Activated CD4-positive, alpha-beta T cell treated with anti-CD3 and anti-CD28 coated beads for 24 hours (primary cell): ENCODE measurements at places on chromosomes 16 and 17.

DNA sequence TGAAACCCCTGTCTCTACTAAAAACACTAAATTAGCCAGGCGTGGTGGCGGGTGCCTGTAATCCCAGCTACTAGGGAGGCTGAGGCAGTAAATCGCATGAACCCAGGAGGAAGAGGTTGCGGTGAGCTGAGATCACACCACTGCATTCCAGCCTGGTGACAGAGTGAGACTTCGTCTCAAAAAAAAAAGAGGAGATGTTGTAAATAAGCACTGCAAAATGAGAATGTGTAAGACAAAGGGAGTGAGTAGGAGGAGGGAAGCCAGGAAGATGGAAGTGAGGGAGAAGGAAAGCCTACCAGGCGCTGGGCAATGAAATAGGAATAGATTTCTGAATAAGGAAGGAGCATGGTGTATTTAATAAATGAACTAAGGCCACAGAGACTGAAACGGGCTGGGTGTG, 8.7 kb upstream of the PRPF8 start:
- no peak for DNase-seq

GRCh38 chr17:78967782-78968362, 11.9 kb downstream of the LGALS3BP start:
- DNase-seq: no peak

DNA sequence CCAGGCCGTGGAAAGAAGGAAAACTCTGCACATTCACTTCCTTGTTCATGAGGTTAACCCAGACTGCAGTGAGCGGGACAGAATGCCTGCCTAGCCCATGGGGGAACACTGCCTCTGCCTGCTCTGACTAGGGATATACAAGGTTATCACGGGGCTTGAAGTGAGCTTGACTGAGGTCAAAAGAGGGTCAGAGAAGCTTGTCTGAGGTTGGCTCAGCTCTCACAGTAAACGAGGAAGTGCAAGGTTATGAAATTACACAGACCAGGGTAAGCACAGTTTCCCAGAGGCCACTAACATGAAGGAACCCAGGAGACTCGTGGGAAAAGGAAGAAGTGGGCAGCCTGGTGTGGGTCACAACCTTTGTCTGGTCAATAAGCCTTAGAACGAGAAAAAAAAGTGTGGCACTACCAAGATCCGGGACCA, 28.7 kb downstream of the HIC1 start:
- no peak for DNase-seq

- no peak for DNase-seq
Observed at GRCh38 chr17:9802697-9803096, 11.3 kb upstream of the DHRS7C start.

DNA sequence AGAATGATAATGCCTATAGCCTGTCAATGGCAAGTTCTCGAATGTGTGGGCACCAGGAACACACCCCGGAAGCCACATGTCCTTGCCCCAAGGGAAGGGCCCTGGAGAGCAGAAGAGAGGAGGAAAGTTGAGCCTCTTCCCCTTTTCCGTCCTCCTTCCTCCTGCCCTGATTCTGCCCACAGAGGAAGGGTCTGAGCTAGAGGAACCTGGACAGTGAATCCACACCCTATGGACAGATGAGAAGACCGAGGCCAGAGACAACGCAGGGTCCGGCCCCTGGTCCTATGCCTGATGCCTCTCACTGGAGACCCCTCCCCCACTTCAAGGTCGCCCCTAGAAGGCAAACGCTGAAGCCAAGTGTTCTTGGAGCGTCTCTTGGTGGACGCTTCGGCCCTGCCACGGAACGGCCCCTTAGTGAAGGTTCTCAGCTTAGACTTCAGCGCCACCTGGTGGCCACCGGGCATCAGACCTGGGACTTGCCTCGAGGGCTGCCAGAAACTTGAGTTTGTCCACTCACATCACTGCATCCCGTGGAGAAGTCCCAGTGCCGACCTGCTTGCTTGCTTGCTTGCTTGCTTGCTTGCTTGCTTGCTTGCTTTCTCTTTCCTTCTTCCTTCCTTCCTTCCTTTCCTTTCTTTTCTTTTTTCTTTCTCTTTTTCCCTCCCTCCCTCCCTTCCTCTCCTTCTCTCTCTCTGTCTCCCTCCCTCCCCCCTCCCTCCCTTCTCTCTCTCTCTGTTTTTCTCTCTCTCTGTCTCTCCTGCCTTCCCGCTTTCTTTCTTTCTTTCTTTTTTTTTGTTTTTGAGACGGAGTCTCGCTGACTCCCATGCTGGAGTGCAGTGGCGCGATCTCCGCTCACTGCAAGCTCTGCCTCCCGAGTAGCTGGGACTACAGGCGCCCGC, 20.6 kb upstream of the SPNS3 start:
- peak; percentile 95 for DNase-seq

DNA sequence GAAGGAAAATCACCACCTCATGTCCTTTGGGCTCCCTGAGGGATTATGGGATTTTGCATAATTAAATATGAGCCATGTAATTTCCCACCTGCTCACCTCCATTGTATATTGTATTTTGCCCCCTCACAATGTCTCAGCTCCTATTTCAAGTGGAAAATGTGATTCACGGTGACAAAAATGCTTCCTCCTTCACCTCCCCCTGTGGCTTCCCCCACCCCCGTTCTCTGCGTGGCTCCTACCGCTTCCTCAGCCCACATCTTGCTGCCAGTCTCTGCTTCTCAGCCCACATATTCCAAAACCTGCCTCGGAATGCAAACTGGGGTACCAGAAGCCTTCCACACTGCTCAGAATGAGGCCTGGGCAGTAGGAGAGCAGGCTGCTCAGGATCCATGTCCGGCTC, 394.5 kb upstream of the C16orf82 start:
- DNase-seq: peak; percentile 11

GRCh38 chr17:68507576-68507975, 4.7 kb upstream of the PRKAR1A start:
- no peak for DNase-seq

DNA sequence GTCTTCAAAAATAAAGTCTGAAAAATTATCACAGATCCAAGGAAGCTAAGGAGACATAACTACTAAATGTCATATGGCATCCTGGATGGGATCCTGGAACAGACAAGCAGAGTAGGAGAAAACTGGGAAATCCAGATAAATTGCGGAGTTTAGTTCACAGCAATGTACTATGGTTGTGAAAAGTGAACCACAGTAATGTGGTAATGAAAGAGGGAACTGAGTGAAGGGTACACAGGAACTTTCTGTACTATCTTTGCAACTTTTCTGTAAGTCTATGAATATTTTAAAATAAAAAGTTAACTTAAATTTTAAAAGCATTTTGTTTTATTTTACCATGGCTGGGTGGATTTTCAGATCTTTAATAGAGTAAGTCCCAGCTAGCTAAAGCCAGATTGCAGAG, 16.3 kb downstream of the SLFN12L start:
- no peak for DNase-seq

GRCh38 chr16:11161974-11162373, 94.0 kb downstream of the SOCS1 start:
- DNase-seq: no peak

- no peak for DNase-seq
Observed at GRCh38 chr16:7691533-7691932, 358.9 kb downstream of the RBFOX1 start.

- DNase-seq: no peak
Observed at GRCh38 chr17:80936723-80937122, 54.9 kb upstream of the CHMP6 start.

- peak; percentile 47 for DNase-seq
Observed at GRCh38 chr17:31494259-31495021, 103.0 kb downstream of the RAB11FIP4 start.

DNA sequence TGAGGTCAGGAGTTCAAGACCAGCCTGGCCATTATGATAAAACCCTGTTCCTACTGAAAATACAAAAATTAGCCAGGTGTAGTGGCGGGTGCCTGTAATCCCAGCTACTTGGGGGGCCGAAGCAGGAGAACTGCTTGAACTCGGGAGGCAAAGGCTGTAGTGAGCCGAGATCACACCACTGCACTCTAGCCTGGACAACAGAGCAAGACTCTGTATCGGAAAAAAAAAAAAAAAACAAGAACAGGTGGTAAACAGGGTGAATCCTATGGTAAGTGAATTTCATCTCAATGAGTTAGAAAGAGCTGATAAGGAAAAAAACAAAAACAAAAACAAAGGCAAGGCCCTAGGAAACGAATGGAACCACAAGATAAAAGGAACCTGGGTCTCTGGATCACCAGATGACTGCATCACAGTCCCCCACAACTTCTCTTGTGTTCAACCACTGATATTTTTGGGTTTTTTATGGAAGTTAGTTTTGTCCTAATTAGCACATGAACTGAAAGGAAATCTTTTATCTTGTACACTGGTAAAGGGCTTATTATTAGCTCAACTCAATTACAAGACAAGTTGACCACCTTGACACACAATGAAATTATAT, 21.0 kb downstream of the GLG1 start:
- no peak for DNase-seq

DNA sequence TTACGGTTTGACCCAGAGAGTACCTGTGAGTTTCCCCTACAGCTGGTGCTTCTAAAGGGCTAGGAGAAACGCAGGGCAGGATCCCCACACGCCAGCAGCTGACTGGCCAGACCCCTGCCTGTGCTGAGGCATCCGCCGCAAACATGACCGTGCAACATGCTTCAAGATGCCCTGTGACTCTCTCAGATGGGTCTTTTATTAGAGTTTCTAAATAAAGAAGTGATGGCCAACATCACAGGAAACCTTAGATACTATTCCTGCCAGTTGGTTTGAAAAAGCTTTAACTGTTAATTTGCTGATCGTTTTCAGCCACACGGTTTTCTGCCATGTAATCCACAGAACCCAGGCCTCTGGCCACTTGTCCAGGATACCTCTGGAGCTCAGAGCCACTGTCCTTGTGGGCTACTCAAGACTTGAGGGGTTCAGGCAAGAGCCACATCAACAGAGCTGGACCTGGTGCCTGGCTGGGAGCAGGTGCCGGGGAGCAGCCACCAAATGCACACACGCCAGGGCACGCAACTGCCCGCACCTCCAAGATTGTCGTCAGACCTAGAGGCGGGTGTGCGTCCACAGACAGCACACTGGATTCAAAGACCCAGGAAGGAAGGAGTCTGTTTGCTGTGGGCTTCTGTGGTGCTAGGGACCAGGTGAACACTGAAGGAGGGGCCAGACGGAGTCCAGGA, 118.4 kb downstream of the ZNF778 start:
- DNase-seq: no peak

DNA sequence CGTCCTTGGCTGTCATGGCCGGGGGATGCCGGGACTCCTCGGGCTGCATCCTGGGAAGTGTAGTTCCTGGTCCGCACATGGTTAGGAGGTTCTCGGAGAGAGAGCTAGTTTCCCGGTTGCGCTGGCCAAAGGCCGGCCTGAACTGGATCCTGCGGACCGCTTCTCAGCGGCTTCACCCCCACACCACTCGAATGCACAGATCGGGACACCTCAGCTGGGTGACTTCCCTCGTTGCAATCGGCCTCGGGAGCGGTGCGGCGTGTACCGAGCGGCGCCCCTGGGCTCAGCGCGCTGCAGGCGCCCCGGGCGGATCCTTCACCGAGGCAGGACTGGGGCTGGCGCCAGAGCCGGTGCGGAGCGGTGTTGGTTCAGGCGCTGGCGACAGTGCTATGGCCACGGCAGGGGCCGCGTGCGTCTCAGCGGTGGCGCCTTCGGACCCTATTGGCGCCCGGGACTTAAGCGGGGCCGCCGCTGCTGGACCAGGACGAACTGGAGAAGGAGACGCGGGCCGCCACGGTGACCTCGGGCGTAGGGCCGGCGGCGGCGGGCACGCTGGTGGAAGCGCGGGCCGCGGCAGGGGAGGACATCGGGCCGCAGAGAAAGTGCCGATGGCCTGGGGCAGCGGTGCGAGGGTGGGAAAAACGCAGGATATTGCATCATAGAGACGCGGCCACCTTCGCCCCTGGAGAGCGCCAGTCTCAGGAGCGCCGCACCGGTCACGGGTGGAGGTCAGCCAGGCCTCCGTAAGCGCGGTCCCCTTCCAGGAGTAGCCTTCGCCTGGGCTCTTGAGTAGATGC, 11.4 kb downstream of the ZNF629 start:
- peak; percentile 50 for DNase-seq

DNA sequence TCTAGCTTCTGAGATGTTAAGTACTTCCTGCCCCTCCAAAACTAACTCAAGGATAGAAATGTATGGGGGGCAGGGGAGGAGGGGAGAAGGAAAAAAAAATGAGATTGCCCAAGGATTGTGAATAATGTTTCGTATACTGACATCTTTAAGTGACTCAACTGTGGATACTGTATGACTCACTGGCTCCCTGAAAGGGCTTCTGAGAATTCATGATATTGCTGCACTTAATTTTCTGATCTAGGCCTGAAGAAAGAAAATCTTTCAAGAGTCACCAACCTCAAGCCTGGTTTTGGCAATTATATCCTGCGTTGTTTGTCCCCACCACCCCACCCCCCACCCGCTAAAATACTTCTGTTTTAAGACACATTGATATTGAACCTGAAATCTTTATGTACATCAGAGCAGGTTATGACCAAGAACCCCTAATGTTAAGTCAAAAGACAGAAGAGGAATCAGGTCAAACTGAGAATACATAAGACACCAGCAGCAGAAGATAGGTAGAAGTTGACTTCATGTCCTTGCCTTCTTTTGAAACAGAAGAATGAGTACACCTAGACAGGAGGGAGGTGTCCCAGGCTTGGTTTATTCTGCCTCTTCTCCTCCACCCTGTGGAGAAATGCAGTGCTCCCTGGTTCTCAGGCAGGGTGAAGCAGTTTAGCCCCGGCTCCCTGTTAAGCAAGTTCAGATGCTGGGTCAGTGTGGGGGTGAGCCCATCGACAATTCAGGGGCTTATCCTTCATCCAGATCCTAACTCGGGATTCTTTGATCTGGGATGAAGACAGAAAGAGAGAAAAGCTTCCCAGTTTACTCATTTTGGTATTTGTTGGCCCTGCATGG, 3.3 kb upstream of the FBXL20 start:
- DNase-seq: no peak

DNA sequence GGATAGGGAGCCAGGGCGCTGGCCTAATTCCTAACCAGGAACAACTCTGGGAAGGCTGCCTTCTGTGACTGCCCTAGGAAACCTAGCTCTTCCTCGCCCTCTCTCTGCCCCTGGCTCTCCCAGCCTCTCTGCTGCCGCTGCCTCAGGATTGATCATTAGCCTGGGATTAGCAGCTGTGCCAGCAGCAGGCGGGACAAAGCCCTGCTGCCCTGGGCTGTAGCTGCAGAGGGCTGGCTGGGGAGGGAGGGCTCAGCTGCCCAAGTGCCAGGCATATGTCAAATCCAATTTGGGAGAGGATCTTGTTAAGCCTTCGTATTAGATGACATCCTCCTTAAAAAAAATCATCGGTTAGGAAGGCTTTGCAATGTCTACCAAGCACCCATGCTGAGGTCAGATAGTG, 144.8 kb upstream of the CCL2 start:
- no peak for DNase-seq
